ENCODE measurements at places on chromosomes 16 and 17.

GRCh38 chr16:64889446-64889845 is 232.4 kb downstream of the CDH11 start:
- DNase-seq: no peak
- H3K4me1 ChIP-seq: no peaks in the 10 kb centered on the region
- H3K27ac ChIP-seq: no peak overlapping the region

- no peak for DNase-seq
- peaks cover 9% of the 10 kb centered on the region for H3K4me1 ChIP-seq
- peak overlapping the region; percentile 83 for H3K27ac ChIP-seq
- H3K27me3 ChIP-seq: no peaks in the 10 kb centered on the region
- H3K4me3 ChIP-seq: no peak overlapping the region
Measured at GRCh38 chr17:27315796-27316465, 22.0 kb downstream of the WSB1 start.

DNA sequence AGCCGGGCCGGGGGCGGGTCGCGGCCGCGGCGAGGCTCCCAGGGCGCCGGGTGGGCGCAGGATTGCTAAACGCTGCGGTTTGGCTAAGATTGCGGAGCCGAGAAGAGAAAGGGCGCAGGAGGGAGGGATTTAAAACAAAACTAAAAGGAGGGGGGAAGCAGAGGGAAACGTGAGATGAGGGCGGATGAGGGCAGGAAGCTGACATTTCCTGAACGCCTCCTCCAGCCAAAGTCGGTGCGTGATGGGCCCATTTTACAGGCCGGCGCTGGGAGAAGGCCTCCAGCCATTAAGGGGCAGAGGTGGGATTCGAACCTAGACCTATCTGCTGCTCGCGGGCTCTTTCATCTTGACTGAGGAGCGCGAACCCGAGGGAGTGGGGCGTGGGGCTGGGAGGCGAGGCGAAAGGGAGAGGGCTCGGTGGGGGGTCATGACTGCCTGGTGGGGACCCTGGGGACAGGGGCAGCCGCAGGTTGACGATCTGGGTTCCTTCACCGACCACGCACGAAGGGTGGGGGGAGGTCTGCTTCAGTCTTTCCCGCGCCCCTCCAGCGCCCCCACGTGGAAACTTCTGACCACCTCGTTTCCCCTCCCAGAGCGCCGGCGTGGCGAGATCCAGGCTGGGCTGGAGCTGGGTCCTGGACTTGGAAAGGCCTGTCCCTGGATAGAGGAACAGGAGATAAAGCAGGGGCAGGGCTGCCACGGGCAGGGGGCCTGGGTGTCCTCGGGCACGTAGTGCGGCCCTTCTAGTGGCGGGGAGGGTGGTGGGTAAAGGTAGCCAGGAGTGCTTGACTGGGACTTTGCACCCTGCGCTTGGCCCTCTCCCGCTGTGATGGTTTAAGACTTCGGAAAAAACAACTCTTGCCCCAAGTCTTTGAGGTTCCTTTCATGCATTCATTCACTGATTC is 3.8 kb upstream of the TAC4 start:
- DNase-seq: peak; percentile 70
- no peak overlapping the region for H3K27ac ChIP-seq
- H3K36me3 ChIP-seq: no peaks in the 10 kb centered on the region
- peaks cover 11% of the 10 kb centered on the region for H3K4me1 ChIP-seq
- H3K4me3 ChIP-seq: peak overlapping the region; percentile 34

- H3K4me3 ChIP-seq: no peak overlapping the region
- H3K36me3 ChIP-seq: no peaks in the 10 kb centered on the region
- DNase-seq: no peak
- H3K4me1 ChIP-seq: no peaks in the 10 kb centered on the region
Measured at GRCh38 chr16:17367036-17367435, 103.7 kb downstream of the XYLT1 start.

GRCh38 chr16:81810894-81811538 is 31.9 kb downstream of the PLCG2 start:
- H3K27ac ChIP-seq: no peak overlapping the region
- H3K4me1 ChIP-seq: no peaks in the 10 kb centered on the region
- no peak for DNase-seq
- H3K4me3 ChIP-seq: no peak overlapping the region
- H3K36me3 ChIP-seq: no peaks in the 10 kb centered on the region

DNA sequence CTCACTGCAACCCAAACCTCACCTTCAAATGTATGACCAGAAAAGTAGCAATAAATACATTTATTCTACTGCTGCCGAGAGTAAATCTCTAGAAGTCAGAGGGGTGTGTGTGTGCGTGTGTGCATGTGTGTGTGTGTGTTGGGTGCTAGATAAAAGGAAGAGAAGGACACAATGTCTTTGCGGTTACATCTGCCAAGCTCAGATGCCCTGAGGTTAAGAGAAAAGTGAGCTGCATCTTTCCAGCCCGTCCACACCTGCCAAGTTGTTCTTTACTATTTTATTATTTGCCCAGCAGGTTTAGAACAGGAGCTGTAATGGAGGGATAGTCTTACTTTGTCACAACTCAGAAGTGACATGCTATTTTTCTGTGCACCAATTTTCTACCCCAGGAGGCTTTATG is 54.5 kb upstream of the ANKFN1 start:
- no peaks in the 10 kb centered on the region for H3K4me1 ChIP-seq
- no peaks in the 10 kb centered on the region for H3K36me3 ChIP-seq
- no peak overlapping the region for H3K27ac ChIP-seq
- no peak for DNase-seq
- no peaks in the 10 kb centered on the region for H3K27me3 ChIP-seq

- no peak overlapping the region for H3K4me3 ChIP-seq
- no peaks in the 10 kb centered on the region for H3K4me1 ChIP-seq
- no peak overlapping the region for H3K27ac ChIP-seq
- H3K36me3 ChIP-seq: no peaks in the 10 kb centered on the region
Measured at GRCh38 chr16:25299792-25300590, 42.3 kb upstream of the ZKSCAN2 start.

GRCh38 chr17:82443465-82444283 is 6.9 kb downstream of the CYBC1 start:
- no peak overlapping the region for H3K4me3 ChIP-seq
- no peaks in the 10 kb centered on the region for H3K27me3 ChIP-seq
- no peak overlapping the region for H3K27ac ChIP-seq
- H3K4me1 ChIP-seq: peaks cover 4% of the 10 kb centered on the region
- no peaks in the 10 kb centered on the region for H3K36me3 ChIP-seq

DNA sequence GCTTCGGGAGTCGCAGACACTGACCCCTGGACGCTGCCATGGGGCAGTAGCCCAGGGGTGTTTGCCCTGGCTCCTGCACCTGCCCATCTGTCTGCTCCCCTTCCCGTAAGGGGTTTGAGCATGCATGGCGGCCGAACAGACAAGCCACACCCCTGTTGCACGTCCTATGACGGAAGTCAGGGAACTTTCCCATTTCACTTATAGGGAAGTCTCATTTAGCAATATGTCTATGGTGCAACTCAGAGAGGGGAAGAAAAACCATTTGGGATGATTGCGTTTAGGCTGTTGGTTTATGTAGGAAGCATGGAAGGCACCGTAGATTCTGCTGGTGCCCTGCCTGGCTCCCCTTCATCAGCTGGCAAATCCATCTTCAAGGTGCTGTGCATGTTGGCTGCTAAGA is 112.5 kb downstream of the HAPSTR1 start:
- no peaks in the 10 kb centered on the region for H3K4me1 ChIP-seq
- no peak overlapping the region for H3K27ac ChIP-seq
- H3K4me3 ChIP-seq: no peak overlapping the region
- no peak for DNase-seq

- H3K4me3 ChIP-seq: no peak overlapping the region
- H3K4me1 ChIP-seq: no peaks in the 10 kb centered on the region
- peaks cover 14% of the 10 kb centered on the region for H3K27me3 ChIP-seq
- DNase-seq: no peak
Measured at GRCh38 chr17:8314797-8315763, 5.0 kb downstream of the ARHGEF15 start.

DNA sequence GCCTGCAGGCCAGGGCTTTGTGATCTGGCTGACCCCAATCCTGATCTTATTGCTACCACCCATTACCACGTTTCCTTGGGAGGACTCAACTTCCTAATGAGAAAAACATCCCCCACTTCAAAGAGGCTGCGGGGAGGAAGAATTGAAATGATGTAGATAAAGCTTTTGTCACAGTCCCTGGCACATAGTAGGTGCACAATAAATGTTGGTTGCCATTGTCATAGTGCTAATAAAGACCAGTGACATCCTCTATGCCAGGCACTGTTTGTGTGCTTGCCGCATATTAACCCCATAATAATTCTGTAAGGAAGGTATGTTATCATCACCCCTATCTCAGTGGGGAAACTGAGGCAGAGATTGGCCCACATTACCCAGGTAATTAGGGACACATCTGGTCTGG is 22.4 kb downstream of the WNT3 start:
- H3K36me3 ChIP-seq: no peaks in the 10 kb centered on the region
- no peak overlapping the region for H3K27ac ChIP-seq
- H3K4me1 ChIP-seq: no peaks in the 10 kb centered on the region
- no peaks in the 10 kb centered on the region for H3K27me3 ChIP-seq
- DNase-seq: no peak

DNA sequence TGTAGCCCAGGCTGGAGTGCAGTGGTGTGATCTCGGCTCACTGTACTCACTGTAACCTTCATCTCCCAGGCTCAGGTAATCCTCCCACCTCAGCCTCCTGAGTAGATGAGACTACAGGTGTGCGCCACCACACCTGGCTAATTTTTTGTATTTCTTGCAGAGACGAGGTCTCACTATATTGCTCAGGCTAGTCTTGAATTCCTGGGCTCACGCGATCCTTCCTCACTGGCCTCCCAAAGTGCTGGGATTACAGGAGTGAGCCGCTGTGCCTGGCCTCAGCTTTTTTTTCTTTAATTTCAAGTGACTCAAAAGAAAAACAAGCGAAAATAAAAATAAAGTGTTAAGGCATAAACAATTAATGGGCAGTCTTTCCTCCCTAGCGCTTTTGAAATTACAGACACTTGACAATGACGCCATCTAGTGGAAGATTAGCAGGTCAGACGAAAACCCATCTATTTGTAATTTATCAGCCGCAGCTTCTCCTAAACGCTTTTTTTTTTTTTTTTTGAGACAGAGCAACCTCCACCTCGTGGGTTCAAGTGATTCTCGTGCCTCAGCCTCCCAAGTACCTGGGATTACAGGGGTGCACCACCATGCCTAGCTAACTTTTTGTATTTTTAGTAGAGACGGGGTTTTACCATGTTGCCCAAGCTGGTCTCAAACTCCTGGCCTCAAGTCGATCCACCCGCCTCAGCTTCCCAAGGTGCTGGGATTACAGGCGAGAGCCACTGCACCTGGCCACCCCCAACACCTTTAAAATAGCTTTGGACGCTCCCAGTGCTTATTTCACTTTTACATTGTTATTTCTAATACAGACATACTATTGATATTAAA is 28.1 kb upstream of the PECAM1 start:
- DNase-seq: no peak
- H3K27me3 ChIP-seq: no peaks in the 10 kb centered on the region
- H3K36me3 ChIP-seq: no peaks in the 10 kb centered on the region
- H3K4me3 ChIP-seq: no peak overlapping the region
- no peak overlapping the region for H3K27ac ChIP-seq

- H3K4me3 ChIP-seq: no peak overlapping the region
- H3K4me1 ChIP-seq: no peaks in the 10 kb centered on the region
- no peaks in the 10 kb centered on the region for H3K27me3 ChIP-seq
- no peaks in the 10 kb centered on the region for H3K36me3 ChIP-seq
- peak; percentile 51 for DNase-seq
Measured at GRCh38 chr16:85651629-85652430, 36.9 kb downstream of the GINS2 start.

- H3K27ac ChIP-seq: no peak overlapping the region
- H3K36me3 ChIP-seq: no peaks in the 10 kb centered on the region
- no peak overlapping the region for H3K4me3 ChIP-seq
- no peaks in the 10 kb centered on the region for H3K27me3 ChIP-seq
- DNase-seq: no peak
Measured at GRCh38 chr16:49750341-49751000, 105.4 kb downstream of the ZNF423 start.

DNA sequence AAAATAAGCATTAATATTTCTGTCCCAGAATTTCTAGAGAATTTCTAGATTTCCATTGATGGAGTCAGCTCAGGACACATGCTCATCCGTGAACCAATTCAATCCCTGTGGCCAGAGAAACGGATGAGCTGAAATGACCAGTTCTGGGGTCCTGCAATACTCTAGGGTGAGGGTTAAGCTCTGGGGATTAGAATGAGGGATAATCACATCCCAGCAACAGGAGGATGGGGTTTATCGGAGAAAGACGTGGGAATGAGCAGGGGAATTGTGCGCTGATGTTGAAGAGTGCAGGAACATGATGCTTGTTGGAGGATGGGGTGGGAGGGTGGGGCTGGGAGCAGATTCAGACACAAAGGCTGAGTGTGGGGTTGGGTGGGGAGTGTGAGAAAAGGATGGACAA is 64.1 kb downstream of the SLC5A11 start:
- no peak for DNase-seq
- H3K27ac ChIP-seq: no peak overlapping the region
- no peaks in the 10 kb centered on the region for H3K4me1 ChIP-seq
- no peaks in the 10 kb centered on the region for H3K36me3 ChIP-seq
- H3K4me3 ChIP-seq: no peak overlapping the region
- no peaks in the 10 kb centered on the region for H3K27me3 ChIP-seq

- no peaks in the 10 kb centered on the region for H3K27me3 ChIP-seq
- no peak overlapping the region for H3K4me3 ChIP-seq
- DNase-seq: no peak
- no peaks in the 10 kb centered on the region for H3K36me3 ChIP-seq
Measured at GRCh38 chr16:14248791-14249190, 177.7 kb downstream of the MRTFB start.

GRCh38 chr17:72901083-72901482 is 191.4 kb downstream of the SLC39A11 start:
- H3K27me3 ChIP-seq: no peaks in the 10 kb centered on the region
- no peak overlapping the region for H3K4me3 ChIP-seq
- H3K36me3 ChIP-seq: no peaks in the 10 kb centered on the region
- no peak for DNase-seq
- H3K4me1 ChIP-seq: no peaks in the 10 kb centered on the region

GRCh38 chr17:33459078-33459940 is 166.2 kb upstream of the ASIC2 start:
- DNase-seq: no peak
- no peak overlapping the region for H3K4me3 ChIP-seq
- no peaks in the 10 kb centered on the region for H3K27me3 ChIP-seq
- H3K27ac ChIP-seq: no peak overlapping the region

DNA sequence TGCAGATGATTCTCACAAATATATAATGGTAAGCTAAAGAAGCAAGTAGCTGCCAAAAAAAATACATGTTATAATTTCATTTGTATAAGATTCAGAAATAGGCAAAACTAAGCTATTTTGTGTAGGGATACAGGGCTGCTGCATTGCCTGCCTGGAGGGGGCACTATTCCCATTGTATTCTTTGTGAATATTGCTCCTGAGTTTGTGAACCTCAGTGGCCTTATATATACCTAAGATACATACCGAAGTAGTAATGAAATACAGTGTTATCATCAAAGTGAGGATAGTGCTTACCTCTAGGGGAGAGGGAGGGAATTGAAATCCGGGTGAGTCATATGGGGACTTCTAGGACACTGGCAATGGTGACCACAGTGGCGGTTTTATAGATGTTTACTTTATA is 53.5 kb downstream of the C17orf58 start:
- no peak overlapping the region for H3K4me3 ChIP-seq
- no peak overlapping the region for H3K27ac ChIP-seq
- H3K27me3 ChIP-seq: no peaks in the 10 kb centered on the region
- no peaks in the 10 kb centered on the region for H3K36me3 ChIP-seq
- no peak for DNase-seq
- H3K4me1 ChIP-seq: no peaks in the 10 kb centered on the region

- H3K36me3 ChIP-seq: no peaks in the 10 kb centered on the region
- no peak overlapping the region for H3K27ac ChIP-seq
- peaks cover 17% of the 10 kb centered on the region for H3K4me1 ChIP-seq
- peaks cover 6% of the 10 kb centered on the region for H3K27me3 ChIP-seq
Measured at GRCh38 chr17:50533720-50534148, 1.2 kb downstream of the EPN3 start.

- H3K27ac ChIP-seq: no peak overlapping the region
- H3K27me3 ChIP-seq: no peaks in the 10 kb centered on the region
- H3K36me3 ChIP-seq: no peaks in the 10 kb centered on the region
- no peak for DNase-seq
- H3K4me1 ChIP-seq: no peaks in the 10 kb centered on the region
Measured at GRCh38 chr16:73347500-73348375, 299.8 kb upstream of the ZFHX3 start.
